T-helper 2 cell treated with Interferon-gamma antibody and Interleukin-4, amounts not matched to agents 5 μg/mL and 100 μg/mL, for 36 hours (primary cell): ENCODE measurements at places on chromosomes 5 and 9.

DNA sequence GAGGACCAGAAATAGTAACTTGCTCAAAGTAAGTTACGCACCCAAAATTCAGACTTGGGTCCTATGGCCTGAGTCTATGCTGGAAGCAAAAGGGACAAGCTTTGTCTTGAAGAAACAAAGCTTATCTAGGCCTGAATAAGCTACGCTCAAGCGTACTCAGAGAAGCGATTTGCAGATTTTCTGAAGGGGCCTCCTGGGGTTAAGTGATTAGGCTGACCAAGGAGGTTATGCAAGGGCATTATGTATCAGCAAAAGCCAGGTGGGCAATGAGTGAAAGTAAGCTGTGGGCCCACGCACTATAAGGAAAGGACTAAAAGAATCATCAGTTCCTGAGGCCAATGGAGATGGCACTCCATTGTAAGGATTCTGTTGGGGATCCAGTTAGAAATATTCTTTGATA, 122.1 kb downstream of the SNX18 start:
- no peak overlapping the region for H3K27ac ChIP-seq
- no peak for DNase-seq
- H3K27me3 ChIP-seq = no peaks in the 10 kb centered on the region
- peaks cover 38% of the 10 kb centered on the region for H3K4me1 ChIP-seq

DNA sequence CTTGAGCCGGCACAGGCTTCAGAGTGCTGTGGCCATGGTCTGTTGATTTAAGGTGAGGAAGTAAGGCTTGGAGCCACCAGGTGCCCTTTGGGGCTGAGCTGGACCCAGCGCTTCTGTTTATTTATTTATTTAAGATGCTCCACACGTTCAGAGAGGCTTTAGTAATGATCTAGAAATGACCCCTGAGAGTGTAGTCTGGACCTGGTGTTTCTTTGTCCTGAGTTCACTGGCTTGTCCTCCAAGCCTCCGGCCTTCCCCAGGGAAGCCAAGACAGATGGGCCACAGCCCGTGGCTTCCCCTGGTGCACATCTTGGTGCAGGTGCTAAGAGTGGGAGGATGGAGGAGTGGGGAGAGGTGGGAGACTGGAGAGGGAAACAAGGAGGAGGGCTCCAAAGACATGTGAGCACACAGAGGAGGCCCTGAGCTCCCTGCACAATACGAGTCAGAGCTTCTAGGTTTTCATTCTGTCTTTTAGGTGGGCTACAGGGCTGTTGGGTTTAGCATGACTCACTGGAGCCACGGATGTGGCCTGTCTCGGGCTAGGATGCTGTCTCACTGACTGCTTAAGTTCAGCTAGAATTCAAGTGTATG, 56.9 kb downstream of the AHRR start:
- peaks cover 49% of the 10 kb centered on the region for H3K4me1 ChIP-seq
- peaks cover 56% of the 10 kb centered on the region for H3K36me3 ChIP-seq
- H3K27ac ChIP-seq = peak overlapping the region; percentile 89
- no peaks in the 10 kb centered on the region for H3K27me3 ChIP-seq
- DNase-seq = peak; percentile 58
- H3K4me3 ChIP-seq = peak overlapping the region; percentile 65

GRCh38 chr5:57650360-57651069, 167.9 kb upstream of the ACTBL2 start:
- H3K27me3 ChIP-seq = peaks cover 19% of the 10 kb centered on the region
- no peaks in the 10 kb centered on the region for H3K4me1 ChIP-seq
- no peak overlapping the region for H3K4me3 ChIP-seq
- DNase-seq = no peak
- H3K36me3 ChIP-seq = no peaks in the 10 kb centered on the region
- H3K27ac ChIP-seq = no peak overlapping the region

DNA sequence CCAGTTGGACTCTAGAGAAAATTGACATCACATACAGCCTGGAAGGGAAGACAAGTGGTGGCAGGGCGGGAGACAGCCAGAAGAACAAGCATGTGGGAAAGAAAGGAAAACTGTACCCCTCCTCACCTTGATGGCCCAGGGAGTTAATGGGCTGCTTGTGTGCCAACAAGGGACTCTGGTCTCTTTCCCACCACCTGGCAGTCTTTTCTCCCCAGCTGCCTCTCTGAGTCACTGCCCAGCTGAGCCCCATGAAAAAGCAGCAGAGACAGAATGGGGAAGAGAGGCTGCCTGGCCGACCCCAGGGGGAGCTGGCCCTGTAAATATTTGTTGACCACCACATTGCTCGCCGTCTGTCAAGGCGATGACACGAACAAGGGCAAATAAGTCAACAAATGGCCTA, 359.4 kb downstream of the ENC1 start:
- H3K4me1 ChIP-seq = no peaks in the 10 kb centered on the region
- peaks cover 26% of the 10 kb centered on the region for H3K27me3 ChIP-seq
- H3K36me3 ChIP-seq = no peaks in the 10 kb centered on the region

- no peak for DNase-seq
- peak overlapping the region; percentile 97 for H3K27ac ChIP-seq
- H3K4me3 ChIP-seq = peak overlapping the region; percentile 95
- H3K36me3 ChIP-seq = peaks cover 38% of the 10 kb centered on the region
- no peaks in the 10 kb centered on the region for H3K27me3 ChIP-seq
These were observed 629 bp downstream of the CCNH start for GRCh38 chr5:87411973-87412629.

- H3K27ac ChIP-seq = no peak overlapping the region
- peaks cover 2% of the 10 kb centered on the region for H3K36me3 ChIP-seq
- no peaks in the 10 kb centered on the region for H3K27me3 ChIP-seq
- peaks cover 32% of the 10 kb centered on the region for H3K4me1 ChIP-seq
- no peak for DNase-seq
These were observed 214.0 kb upstream of the DMRT1 start for GRCh38 chr9:627336-627970.

- no peak overlapping the region for H3K4me3 ChIP-seq
- H3K27me3 ChIP-seq = no peaks in the 10 kb centered on the region
- H3K4me1 ChIP-seq = no peaks in the 10 kb centered on the region
These were observed 195.3 kb downstream of the CACNA1B start for GRCh38 chr9:138072897-138073296.
